ENCODE measurements at places on chromosomes 4 and X. TPM values are rescaled to one million over a fixed set of nuclear protein-coding genes. Genes with fewer than 3 reads are reported as not detected.

DNA sequence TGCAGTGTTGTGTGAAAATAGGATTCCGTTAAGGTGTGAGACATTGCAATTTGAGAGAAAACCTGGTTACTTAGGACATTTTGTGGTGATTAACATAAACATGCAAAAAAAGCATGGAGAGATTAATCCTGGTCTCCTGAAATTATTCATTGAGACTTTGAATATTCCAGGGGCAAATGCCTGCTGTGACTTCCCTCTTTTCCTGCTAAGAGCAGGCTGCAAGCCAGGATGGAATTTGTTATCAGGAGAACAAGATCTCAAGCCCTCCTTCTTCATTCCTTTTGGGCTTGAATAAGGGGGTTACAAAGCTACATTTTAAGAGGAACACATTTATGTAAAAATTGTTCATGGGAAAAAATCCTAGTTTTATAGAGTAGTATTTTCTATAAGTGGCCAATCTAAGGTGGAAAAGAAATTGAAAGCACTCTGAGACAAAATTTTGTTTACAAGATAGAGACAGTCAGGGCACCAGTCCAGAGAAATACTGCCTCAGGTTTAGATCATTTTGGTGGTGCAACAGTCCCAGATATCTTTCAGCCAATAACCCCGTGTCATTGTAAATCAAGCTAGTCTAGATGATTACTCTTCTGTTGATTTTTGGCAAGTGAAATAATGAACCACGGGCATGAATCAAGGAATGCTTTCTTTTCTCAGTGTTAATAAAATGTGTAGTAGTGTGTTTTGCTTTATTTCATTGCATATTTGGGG lies 1528.3 kb upstream of the AGA start:
- no peak for DNase-seq

DNA sequence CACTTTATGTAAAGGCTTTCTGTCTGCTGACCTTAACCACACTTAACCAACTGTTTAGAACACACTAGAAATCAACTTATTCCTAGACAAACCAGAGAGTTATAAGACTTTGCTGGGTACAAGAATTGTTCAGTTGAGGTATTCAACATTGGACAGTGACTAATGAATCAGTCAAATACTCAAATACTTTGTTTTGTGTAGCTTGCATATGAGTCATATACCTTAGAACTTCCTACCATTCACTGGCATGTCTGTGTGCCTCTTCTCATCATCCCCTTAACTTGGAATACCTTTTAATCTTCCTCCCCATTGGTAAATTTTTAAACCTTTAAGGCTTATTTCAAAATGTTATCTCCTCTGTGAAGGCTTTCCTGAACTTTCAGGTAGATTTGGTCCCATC lies 708.8 kb upstream of the GRIA3 start:
- DNase-seq, result no peak

GRCh38 chr4:118776157-118776954 lies 59.6 kb downstream of the SEC24D start:
- DNase-seq, result no peak

GRCh38 chr4:126242679-126243390 lies 928.1 kb downstream of the FAT4 start:
- DNase-seq, result no peak

- DNase-seq, result no peak
Observed at GRCh38 chr4:183984566-183984965, 79.5 kb downstream of the STOX2 start.

DNA sequence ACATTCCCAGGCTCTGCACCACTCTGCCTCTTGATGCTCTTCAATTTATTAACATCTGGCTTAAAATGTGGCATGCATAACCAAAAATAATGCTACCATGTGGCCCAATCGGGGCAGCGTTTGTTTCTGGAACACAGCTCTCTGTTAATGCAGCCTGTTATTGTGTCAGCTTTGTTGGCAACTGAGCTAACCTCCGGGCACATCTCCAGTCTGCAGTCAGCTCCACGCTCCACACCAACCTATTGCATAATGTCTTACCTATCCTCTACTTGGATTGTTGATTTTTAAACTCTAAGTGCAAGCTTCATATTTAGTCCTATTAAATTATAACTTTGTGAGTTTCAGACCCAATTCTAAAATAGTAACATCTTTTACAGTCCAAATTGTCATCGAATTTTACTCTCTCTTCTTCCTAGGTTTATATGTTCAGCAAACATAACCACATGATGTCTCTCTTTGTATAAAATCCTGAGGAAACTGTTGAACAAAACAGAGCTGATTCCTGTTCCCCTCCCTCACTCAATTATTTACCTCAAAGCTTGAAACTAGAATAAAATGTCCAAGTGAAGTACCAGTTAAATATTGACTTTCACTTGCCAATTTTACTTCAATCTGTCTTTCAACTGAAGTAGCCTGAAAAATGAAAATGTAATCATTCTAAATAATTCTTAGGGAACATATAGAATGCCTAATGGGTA lies 92.2 kb upstream of the RAPGEF2 start:
- no peak for DNase-seq

DNA sequence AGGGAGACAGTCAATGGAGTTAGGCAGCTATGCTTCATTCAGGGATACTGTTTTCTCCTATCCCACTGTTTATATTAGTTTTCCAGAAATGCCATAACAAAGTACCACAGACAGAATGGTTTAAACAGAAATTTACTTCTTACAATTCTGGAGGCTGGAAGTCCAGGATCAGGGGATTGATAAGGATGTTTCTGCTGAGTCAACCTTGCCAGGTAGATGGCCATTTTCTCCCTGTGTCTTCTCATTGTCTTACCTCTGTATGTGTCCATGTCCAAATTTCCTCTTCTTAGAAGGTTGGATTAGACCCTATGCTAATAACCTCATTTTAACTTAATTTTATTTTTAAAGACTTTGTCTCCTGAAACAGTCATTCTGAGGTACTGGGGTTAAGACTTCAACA lies 20.5 kb upstream of the EPGN start:
- DNase-seq, result no peak

DNA sequence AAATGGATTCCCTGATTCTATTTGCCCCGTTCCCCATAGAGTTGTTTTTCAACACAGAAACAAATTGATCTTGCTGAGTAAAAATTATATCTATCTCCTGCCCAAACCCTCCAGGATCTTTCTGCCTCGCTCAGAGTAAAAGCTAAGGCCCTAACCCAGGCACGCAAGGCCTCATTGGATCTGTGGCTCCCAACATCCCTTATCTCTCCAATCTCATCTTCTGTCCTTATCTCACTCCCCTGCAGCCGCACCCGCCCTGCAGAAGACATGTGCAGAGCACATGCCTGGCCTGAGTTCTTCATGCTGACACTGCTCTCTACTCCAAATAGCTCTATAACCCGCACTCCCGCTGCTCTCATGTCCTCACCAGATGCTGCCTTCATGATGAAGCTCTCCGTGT lies 543.8 kb upstream of the ZFP42 start:
- no peak for DNase-seq

DNA sequence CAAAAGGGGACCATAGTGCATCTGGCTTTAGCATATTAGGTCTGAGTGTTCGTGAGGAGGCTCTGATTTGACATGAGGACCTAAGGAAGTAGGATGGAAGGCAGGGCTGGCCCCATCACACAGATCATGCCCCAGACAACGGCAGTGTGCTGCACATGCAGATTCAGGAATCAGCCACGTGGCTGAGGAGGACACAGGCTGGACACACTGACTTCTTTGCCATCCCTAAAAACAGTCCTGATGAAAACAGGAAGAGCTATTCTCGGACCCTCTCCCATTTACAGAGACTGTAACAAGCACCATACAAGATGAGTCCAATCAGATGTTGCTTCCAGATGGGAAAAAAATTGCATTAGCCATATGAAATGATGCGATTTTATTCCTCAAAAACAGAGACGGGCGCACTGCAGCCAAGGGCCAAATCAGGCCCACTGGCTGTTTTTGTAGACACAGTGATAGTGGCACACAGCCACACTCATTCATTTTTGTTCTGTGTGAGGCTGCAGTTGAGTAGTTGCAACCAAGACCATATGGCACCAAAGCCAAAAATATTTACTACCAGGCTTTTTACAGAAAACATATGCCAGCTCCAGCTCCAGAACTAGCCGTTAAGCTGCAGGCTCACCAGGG lies 41.0 kb downstream of the ACSL1 start:
- DNase-seq, result no peak

DNA sequence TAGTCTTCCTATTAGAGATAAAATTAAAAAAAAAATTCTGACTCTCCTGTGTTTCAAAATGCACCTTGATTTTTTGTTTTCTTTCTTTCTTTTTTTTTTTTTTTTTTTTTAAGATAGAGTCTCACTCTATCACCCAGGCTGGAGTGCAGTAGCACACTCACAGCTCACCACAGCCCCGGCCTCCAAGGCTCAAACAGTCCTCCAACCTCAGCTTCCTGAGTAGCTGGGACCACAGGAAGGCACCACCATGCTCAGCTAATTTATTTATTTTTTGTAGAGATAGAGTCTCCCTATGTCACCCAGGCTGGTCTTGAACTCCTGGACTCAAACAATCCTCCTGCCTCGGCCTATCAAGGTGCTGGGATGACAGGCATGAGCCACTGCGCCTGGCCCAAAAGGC lies 41.1 kb upstream of the TMEM184C start:
- no peak for DNase-seq

- no peak for DNase-seq
Observed at GRCh38 chrX:109301177-109301576, 180.7 kb downstream of the GUCY2F start.

- no peak for DNase-seq
Observed at GRCh38 chr4:140236654-140237169, 82.7 kb upstream of the MAML3 start.

GRCh38 chr4:123505095-123506010 lies 108.8 kb downstream of the SPRY1 start:
- no peak for DNase-seq

GRCh38 chr4:63221477-63221876 lies 1187.8 kb downstream of the TECRL start:
- no peak for DNase-seq

DNA sequence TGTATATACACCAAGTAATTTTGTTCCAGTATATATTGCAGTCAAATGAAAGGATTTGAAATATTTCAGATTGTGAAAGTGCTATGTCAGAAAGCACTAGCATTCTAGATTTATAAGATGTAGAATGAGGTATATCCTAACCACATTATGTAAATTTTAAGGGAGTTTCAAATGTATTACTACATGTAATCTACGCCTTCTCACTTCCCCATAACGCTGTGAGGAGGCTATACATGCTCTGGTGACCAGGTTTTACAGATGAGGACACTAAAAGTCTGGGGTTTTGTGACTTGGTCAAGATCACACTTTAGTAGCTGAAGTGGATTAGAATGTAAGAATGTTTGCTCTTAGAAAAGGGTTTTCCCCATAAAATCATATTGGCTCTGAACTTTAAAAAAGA lies 8.1 kb downstream of the ENPEP start:
- DNase-seq, result no peak

- no peak for DNase-seq
Observed at GRCh38 chrX:53729751-53730150, 43.2 kb upstream of the HUWE1 start.

- DNase-seq, result no peak
Observed at GRCh38 chr4:27759611-27760575, 899.3 kb downstream of the STIM2 start.

- DNase-seq, result no peak
Observed at GRCh38 chrX:42490111-42490510, 287.9 kb downstream of the PPP1R2C start.

- DNase-seq, result no peak
Observed at GRCh38 chr4:138650929-138651448, 364.6 kb upstream of the NOCT start.

GRCh38 chr4:146890301-146890700 lies 55.4 kb downstream of the TTC29 start:
- DNase-seq, result no peak

DNA sequence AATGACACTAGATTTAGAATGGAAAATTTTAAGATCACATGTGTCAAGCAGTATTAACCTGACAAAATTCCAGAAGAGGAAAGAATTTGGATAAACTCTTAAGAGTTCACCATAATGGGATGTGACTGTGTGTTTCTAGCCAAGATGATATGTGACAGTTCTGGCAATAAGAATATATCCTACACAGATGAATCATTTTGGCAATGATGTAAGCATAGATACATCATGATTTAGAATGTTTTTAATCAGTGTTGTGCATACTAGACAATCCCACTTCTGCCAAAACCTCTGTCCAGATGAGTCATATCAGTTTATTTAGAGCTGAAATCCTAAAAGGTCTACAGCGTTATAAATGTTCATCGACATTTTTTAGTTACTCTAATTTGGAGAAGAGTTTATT lies 48.8 kb downstream of the PTCHD1 start:
- DNase-seq, result no peak

DNA sequence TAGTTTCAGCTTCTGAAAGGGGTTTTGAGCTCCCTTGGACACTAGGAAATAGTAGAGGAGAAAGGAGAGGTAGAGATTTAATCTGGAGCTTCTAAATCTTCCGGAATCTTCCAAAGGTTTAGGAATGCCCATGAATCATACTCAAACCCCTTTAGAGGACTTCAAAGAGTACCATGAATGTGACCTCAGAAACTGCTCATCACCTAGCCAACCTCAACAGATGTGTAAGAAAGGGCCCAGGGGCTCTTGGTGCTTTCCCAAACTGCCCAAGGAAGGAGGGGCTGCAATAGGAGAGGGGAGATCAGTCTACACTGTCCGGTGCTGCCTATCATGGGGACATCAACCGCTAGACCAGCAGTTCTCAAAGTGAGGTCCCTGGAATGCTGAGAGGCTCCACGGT lies 109.1 kb downstream of the RBM47 start:
- DNase-seq, result no peak

DNA sequence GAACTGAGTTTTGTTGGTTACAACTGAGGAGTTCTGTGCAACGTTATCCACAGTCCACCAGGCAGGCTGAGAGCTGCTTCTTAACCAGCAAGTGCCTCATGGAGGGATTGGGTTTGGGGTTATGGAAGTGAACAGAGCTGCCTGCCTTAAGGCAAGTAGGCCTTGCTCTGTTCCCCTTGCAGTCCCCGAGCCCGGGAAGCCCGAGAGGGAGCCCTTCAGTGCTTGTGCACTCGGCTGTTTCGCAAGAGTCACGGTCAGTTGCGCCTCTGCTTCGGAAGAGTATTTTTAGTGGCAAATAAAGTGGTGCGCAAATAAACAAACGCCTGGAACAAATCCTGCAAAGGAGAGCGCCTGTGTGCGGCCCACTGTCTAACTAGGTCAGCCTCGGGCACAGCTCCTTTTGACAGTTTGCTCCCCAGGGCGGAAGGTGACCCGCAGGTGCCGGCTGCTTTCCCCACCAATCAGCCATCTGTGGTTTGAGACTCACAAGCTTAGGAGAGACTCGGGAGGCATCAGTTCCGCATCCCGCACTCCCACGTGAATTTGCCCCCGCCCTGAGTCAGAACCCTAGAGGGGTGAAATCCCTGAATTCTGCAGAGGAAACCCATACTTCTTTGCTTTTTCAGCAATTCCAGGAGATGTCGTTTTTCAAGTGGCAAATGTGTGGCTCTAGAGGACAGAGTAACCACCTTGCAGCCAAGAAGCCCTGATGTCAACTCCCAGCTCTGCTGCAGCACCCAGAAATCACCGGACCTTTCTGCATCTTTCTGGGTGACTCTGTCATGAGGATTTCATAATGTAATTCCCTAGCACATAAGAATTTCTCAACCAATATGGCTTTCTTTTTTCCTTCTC lies 56.8 kb downstream of the LGI2 start:
- no peak for DNase-seq

The UGT2B15 gene
- polyA plus RNA-seq, result not detected

The PCSK1N gene
- 1.6 TPM for polyA plus RNA-seq

The MAGEB1 gene
- not detected for polyA plus RNA-seq

The C4orf36 gene
- polyA plus RNA-seq, result 1.2 TPM

The NSD2 gene
- 22.6 TPM for polyA plus RNA-seq

The C4orf51 gene
- polyA plus RNA-seq, result not detected

The PIR gene
- polyA plus RNA-seq, result 17.5 TPM

The VSIG4 gene
- polyA plus RNA-seq, result not detected

The SYP gene
- polyA plus RNA-seq, result 0.07 TPM

The COL4A5 gene
- 42.4 TPM for polyA plus RNA-seq

Data from keratinocyte (primary cell).